IMR-90 (cell line): ENCODE measurements at places on chromosomes 3 and 15. TPM values are rescaled to one million over a fixed set of nuclear protein-coding genes. Genes with fewer than 3 reads are reported as not detected.

GRCh38 chr3:153026026-153026425 is 136.0 kb upstream of the RAP2B start:
- peak; percentile 52 for DNase-seq

- DNase-seq = no peak
These were observed 159.8 kb downstream of the AKAP13 start for GRCh38 chr15:85540085-85540797.

Gene CACNA2D2
- not detected in 2 replicates for total RNA-seq

GRCh38 chr15:100026041-100026440 is 292.8 kb upstream of the LYSMD4 start:
- DNase-seq = no peak

- DNase-seq = no peak
These were observed 7.1 kb upstream of the LMOD3 start for GRCh38 chr3:69129531-69129930.

Gene DNAJB11
- 27.4 and 62.8 TPM in 2 replicates for total RNA-seq

- DNase-seq = peak; percentile 67
These were observed 587 bp downstream of the NPHP3 start for GRCh38 chr3:132721479-132722164.

DNA sequence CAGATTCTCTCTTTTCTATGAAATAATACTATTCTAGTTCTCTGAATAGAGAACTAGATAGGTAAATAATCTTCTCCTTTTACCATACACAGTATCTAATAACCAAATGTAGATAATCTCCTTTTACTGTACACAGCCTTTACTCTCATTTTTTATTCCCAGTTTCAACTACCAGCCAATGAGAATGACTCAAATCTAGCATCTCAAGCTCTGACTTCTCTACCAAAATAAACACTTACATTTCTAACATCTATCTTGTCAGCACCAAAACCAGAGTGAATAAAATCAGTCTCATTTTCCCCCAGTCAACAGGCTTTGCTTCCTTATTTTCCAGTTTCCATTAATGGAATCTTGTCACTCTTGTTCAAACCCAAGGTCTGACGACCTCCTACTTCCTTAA is 36.9 kb downstream of the LRRFIP2 start:
- peak; percentile 54 for DNase-seq

DNA sequence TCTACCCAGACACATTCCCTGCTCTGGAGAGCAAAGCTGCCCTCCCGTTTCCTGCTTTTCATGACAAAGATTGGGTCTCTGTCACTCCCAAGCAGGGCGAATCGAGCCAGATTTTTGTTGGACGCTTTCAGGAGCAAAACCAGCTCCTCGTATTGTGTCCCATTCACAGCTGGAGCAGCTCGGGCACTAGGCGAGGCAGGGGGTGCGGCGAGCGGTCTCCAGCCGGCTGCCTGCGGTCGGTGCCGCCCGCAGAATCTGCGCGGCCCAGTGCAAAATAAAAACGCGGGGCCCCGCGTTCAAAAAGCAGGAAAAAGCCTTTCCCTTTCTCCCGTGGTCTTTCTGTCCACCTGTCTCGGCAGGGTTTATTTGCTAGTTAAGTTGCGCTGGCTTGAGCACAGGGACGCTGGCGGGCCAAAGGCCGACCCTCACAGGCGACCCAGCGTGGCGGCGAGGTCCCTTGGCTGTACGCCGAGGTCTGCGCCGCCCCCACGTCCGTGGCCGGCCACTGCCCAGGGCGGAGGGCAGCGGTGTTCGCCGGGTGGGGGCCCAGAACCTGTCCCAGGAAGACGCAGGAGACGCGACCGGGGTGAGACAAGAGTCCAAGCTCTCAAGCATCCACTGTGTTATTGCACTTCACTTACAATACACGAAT is 71.2 kb downstream of the CYP19A1 start:
- no peak for DNase-seq

- no peak for DNase-seq
These were observed 71.0 kb upstream of the THRB start for GRCh38 chr3:24565656-24566055.

GRCh38 chr3:17235310-17235709 is 350.6 kb downstream of the PLCL2 start:
- DNase-seq = no peak

DNA sequence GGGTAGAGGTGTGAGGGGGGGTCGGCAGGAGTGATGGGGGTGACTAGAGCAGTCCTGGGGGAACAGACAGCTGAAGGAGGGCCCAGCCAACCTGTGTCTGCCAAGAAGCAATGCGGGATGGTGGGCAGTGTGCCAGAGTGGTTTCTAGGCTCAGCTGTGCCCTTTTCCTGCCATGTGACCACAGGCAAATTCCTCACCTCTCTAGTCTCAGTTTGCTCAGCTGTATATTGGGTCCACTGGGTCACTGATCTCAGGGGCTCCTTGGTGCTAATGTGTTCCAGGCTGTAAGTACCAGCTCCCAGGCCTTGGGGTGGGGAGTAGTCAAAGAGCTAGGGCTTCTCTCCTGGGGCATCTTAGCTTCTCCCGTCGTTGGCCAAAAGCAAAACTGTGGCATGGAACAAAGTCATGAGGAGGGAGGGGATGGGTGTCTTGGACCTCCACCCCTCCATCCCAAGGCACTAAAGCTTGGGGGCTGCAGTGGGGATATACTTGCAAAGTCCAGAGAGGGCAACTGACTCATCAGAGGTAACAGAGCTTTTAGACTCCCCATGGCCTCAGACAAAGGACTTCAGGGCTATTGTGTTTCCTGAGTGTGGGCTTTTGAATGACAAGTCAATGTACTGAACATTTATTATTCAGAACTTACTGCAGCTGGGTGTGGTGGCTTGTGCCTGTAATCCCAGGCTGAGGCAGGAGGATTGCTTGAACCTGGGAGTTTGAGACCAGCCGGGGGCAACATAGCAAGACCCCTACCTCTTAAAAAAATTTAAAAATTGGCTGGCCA is 20.9 kb downstream of the SMAD6 start:
- DNase-seq = no peak

- peak; percentile 21 for DNase-seq
These were observed 625.9 kb downstream of the NLGN1 start for GRCh38 chr3:174023421-174023820.

- no peak for DNase-seq
These were observed 229.6 kb upstream of the WNT5A start for GRCh38 chr3:55716611-55717225.

GRCh38 chr3:20073683-20074082 is 33.4 kb downstream of the KAT2B start:
- no peak for DNase-seq

DNA sequence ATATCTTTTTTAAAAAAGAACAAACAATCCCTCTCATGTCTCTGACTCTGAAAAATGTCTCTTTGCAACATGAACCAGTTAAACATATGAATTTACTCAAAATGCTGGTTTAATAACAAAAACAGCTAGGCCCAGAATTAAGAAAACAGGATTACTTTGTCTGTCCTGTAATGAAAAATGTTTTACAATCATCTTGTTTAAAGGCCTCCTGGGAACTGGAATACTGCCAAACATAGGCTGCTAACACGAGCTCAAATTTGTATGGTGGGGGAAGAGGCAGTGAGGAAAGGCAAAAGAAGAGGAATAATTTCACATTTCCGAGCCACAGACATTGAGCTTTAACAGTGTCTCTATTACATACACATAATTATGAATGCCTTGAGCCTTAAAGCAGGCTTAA is 61.7 kb upstream of the PPIB start:
- DNase-seq = peak; percentile 66

DNA sequence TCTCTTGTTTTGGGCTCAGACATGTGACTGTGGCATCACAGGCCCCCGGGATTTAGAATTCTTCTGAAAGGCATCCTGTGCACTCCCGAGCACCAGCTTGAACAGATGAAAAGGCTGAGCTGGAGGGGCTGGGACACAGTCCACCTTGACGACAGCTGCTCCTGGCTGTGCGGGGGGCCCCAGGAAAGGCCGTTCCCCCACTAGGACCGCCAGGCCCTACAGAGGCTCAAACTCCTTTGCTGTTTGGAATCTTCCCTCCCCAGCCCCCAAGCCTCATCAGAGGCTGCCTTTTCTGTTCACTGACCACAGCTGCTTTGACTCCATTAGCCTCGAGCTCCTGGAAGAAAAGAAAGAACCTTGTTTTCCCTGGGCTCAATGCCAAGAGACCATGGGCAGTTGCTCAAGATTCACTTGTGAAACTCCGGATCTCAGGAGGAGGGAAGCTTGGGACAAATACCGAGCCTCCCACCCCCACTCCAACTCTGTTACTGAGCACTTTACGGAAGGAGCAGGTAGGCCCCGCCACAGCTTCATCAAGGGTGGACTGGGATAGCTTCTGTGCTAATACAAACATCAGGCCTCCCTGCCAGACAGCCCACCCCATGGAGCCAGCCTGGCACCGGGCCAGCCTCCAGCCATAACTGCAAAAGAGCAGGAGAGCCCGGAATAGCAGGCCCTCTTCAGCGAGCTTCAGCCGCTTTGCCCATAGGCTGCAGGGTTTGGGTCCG is 15.7 kb downstream of the CIDEC start:
- DNase-seq = peak; percentile 86

Gene PTX3
- 96.7 and 97.9 TPM in 2 replicates for total RNA-seq

DNA sequence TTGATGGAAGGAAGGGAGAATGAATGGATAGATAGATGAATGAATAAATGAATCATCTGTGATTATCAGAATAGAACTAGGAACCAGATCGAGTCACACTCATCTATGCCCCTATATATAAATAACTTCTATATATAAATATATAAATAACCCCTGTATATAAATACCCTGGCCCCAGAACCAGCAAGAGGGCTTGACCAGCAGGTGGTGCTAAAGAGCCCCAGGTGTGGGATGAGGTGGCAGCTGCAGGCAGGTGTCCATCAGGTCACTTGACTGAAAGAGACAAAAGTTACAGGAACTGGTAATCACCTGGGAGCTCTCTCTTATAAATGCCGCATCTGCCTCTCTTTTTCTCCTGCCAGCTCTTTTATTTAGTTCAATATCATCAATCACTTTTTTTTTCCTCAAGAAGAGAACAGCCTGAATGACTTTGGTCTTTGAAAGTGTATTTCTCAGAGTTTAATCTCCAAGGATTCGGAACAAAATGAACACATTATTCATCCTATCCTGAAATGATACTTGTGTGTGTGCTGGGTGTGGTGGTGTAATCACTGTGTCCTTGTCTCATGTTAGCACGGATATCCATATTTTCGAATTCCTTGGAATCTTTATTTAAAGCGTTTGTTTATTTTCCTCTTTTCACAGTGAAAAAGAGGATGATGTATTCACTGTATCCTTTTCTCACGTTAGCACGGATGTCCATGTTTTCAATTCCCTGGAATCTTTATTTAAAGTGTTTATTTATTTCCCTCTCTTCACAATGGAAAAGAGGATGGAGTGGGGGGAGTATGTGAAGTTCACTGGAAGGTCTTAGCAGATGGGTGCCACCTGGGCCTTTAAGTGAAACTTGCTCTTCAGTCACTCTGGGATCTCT is 35.4 kb upstream of the ATG7 start:
- DNase-seq = peak; percentile 69

DNA sequence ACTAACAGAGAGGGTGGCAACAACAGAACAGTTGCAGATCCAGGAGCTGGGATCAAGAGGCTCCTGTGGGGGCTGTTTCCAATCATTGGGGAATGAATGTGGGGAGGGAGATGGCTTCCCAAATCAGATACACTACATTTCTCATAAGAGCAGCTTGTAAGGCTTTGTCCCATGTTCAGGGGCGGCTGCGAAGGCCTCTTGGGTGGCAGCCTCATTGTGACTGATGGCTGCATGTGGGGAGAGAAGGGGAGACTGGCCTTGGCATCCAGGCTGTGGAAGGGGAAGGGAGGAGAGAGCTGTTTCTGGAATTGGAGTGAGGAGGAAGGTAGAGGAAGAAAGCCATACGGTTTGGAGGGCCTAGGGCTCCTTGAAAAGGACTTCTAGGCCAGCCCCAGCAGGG is 326.6 kb upstream of the RGMA start:
- no peak for DNase-seq

- peak; percentile 7 for DNase-seq
These were observed 630.4 kb downstream of the CADM2 start for GRCh38 chr3:85589145-85589544.

- DNase-seq = no peak
These were observed 77.9 kb downstream of the NTRK3 start for GRCh38 chr15:88178631-88179030.

GRCh38 chr15:55703873-55704301 is 39.1 kb downstream of the PRTG start:
- DNase-seq = peak; percentile 4

Gene RAB6B
- 0.18 and 0.28 TPM in 2 replicates for total RNA-seq

Gene GOLGA6A
- total RNA-seq = not detected in 2 replicates

DNA sequence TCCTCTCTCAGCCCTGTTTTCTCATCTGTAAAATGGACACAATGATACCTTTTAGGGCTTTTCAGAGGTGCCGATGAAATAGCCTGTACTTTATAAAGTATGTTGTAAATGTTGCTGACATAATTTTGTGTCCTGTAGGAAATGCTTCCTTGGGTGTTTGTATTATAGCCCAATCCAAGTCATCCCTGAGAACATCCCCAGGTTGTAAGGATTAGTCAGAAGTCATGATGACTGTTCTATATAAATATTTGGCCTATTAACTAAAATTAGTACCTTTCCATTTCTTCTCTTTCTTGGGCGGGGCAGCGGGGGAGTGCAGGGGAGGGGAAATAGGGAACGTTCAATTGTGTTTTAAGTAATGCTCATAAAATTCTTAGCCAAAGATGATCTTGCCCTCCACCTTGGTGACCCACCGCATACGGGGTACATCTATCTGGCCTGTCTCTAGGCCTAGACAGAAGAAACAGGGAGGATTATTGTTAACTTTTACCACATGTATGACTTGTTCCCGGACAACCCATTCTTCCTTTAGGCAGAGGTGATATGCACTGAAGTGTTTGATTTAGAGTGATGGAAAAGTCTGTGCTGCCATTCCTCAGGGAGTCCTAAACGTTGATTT is 120.7 kb downstream of the VGLL4 start:
- DNase-seq = peak; percentile 33

GRCh38 chr3:117793622-117794265 is 1084.2 kb downstream of the TUSC7 start:
- DNase-seq = peak; percentile 19

DNA sequence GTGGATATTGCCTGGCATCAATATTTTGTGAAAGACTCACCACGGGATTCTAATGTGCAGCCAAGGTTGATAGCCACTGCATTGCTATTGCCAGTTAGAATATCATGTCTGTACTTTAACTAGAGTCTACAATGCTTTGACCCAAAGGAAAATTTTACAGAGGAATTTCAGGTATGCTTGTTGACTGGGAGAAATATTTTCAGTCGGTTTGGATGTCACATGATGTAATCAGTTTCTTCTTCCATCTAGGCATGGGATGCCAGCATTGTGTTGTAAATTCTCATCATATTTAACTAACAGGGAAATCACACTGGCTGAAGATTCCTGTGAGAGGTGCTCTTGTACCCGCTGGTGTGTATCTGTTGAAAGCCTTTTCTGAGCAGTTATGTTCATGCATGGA is 508.9 kb upstream of the ADAMTS9 start:
- DNase-seq = no peak

Gene TSEN2
- total RNA-seq = 14.2 and 15.0 TPM in 2 replicates

Gene GOLGA8J
- total RNA-seq = under 0.01 TPM in 1 of 2 replicates, not detected in the other

Gene CTXND1
- total RNA-seq = not detected in 2 replicates

DNA sequence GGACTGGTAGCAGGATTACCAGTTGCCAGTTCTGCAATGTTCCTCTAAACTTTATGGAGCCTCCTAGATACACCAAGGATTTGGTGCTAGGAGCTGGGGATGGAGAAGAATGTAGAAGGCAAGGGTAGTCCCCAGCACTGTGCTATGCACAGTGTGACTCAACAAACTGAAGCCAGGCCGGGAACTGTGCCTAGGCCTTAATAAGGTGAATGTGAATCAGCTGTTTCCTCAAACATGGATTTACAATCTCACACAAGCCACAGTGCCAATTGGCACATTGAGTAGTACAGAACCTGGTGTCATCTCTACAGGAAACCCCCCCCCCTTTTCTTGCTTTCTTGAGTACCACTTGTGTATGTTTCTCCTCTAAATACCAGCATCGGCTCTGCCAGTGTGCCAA is 32.5 kb downstream of the MRPS25 start:
- no peak for DNase-seq
